Aortic smooth muscle cell (primary cell): ENCODE measurements at places on chromosomes 7 and 10. TPM values are rescaled to one million over a fixed set of nuclear protein-coding genes. Genes with fewer than 3 reads are reported as not detected.

The ANXA8 gene
- not detected in 2 replicates for total RNA-seq

The SFTPA1 gene
- total RNA-seq = not detected in 2 replicates

The DRGX gene
- not detected in 2 replicates for total RNA-seq

The CREB5 gene
- total RNA-seq = 2.6 and 4.4 TPM in 2 replicates

The PTPRN2 gene
- total RNA-seq = 0.56 and 1.6 TPM in 2 replicates

The EN2 gene
- total RNA-seq = not detected in 2 replicates

The CLEC2L gene
- not detected in 2 replicates for total RNA-seq

The OR6B1 gene
- total RNA-seq = not detected in 2 replicates

The ADARB2 gene
- not detected in 2 replicates for total RNA-seq

The PIP gene
- total RNA-seq = not detected in 2 replicates

The OR2A5 gene
- not detected in 2 replicates for total RNA-seq
